ENCODE measurements at places on chromosomes 4 and X.

DNA sequence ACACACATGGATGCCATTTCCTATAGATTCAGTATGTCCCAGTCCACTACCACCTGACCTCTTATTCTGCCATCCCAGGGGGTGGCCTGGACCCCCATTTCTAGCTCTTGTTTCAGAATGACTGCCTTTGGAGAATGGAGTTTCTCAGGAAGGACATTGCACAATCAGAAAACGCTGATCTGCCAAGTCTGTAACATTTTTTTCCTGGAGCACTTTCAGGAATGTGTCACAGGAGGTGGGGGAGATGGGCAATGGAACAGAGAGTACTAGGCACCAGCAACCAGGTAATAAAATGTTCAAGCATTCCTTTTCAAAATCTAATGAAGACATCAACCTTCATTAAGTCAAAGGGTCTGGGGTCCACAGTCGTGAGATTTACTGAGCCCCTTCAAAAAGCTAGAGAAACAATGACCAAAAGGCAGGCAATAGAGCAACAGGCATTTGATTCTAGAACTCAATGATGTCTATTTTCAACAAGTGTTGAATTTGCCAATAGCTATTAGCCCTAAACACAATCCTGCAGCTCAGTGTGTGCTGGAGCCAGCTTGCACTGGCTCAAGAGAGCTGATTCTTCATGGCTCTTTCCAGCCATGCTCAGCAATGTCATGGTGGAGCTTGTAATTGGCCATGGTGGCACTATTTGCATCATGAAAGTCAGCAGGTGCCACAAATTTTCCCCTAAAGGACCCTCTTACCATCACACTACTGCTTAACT lies 87.1 kb downstream of the KDR start:
- no peak for DNase-seq

DNA sequence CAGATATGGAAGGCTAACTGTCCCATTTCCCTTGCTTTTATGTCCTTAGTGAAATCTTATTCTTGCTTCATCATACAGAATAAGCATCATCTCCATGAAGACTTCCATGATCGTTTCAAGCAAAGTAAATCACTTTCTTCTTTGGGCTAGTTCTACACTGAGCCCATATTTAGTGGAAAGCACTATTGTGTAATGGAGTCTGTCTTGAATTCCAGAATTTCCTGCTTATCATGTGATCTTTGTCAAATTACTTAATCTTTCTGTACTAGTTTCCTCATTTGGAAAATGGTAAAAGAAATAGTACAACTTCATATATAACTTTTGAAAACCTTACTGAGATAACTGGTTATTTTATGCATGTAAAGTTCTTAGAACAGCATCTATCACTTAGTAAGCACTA lies 7.6 kb downstream of the ANAPC10 start:
- no peak for DNase-seq

GRCh38 chr4:137238456-137239162 lies 293.7 kb downstream of the PCDH18 start:
- DNase-seq = no peak

GRCh38 chrX:40154250-40154852 lies 56.6 kb upstream of the BCOR start:
- DNase-seq = no peak

GRCh38 chrX:136250191-136251040 lies 784 bp downstream of the MAP7D3 start:
- DNase-seq = no peak

DNA sequence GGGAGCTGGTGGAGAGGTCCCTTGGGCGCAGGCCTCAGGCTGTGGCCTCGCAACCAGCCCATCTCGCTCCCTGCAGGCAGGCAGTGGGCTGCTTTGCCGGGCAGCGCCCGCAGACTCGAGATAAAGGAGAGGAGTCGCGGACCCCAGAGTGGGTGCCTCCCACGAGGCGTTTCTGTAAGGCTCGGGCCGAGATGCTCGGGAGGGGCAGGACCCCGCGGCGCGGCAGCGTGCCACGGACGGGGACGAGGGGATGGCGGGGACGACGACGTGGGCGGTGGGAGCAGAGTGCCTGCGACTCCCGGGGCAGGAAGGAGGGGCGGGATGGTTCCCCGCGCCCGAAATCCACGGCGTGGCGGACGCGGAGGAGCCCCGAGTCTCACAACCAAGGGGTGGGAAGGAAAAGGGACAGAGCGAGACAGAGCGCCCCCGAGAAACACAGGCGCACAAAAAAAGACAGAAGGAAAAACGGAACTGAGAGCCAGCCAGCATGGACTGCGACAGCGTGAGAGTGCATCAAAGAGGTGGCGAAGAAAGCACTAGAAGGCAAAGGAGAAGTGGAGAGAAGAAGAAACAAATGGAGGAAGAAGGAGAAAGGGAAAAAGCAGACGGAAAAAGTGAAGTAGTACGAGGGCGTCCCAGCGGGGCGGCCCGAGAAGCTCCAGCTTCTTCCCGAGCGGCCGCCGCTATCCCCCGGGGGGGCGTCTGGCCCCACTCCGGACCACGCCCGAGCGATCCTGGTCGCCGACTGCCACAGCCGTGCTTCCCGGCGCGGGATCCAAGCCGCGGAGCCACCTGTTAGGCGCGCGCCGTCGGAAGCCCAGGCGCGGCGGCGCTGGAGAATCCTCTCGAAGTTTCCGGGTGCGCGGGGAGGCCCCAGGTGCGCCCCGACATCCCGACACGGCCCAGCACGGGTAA lies 1.5 kb downstream of the BEND4 start:
- no peak for DNase-seq

GRCh38 chrX:127011629-127012028 lies 192.1 kb downstream of the PRR32 start:
- DNase-seq = no peak
